ENCODE measurements at places on chromosomes 6 and 20.

DNA sequence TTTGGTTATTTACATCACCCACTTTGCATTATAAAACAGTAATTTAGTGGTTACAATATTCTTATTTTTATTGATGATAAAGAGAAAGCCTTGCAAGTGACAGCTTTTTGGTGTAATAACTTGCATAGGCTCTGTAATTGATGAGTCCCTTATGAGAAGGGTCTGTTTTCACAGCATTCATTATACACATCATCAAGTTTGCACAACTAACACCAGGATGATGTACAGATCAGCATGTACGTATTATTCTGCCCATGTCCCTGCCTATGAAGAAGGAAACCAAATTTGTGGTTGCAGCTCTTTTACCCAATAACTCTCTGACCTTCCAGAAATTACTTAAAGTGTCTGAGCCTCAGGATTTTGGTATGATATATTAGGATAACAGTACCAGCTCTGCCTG is 59.2 kb downstream of the CLVS2 start:
- no peak for DNase-seq

DNA sequence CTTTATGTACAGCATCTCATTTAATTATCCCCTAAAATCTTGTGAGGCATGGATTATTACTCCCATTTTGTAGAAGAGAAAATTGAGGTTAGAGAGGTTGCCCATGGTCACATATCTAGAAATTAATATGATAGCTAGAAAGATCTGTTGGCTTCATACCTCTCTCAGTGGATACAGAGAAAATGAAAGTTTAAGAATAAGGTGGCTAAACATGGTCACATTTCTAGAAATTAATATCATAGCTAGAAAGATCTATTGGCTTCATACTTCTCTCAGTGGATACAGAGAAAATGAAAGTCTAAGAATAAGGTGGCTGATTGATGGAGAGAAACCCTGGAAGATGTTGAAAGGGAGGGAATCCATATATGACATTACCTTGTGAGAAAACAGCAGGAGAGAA is 260.7 kb upstream of the MAN1A1 start:
- no peak for DNase-seq

DNA sequence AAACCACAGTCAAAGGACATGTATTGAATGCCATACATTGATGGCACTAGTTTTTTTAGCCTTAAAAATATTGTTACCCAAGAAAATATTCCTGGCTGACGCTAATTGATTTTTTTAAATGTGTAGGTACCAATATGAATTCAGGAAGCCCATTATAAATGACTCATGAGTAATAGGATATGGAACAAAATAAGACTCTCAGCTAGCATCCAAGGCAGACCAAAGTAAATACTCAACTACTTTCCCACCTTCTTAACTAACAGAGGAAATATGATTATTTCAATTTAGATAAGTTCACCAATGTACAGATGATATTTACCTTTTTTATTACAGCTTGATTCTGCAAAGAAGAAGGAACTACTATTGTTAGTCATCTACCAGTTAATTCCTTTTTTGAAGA is 43.2 kb upstream of the TXNDC5 start:
- no peak for DNase-seq

- no peak for DNase-seq
Measured at GRCh38 chr20:51360451-51361201, 181.9 kb downstream of the NFATC2 start.

DNA sequence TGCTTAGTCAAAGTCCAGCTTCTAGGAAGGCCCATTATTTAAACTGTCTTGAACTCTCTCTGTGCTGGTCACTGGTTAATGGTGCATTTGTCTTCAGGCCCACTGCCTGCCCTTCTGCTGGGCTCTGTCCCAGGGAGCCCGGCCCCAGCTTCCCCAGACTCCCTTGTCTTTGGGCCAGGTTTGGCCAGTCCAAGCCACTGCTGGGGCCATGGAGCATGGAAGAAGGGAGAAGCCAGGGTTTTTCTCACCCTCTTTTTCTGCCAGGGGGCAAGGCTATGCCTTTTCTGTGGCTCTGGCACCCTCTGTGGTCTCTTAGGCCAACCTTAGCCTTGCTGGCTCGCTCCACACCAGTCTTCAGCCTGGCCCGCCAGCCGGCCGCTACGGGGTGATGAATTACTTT is 390.0 kb upstream of the SULF2 start:
- DNase-seq = no peak

GRCh38 chr6:36701401-36701991 is 3.9 kb downstream of the RAB44 start:
- no peak for DNase-seq

GRCh38 chr6:35894776-35895175 is 26.1 kb downstream of the SRPK1 start:
- no peak for DNase-seq

- DNase-seq = no peak
Measured at GRCh38 chr6:43967719-43968091, 159.5 kb downstream of the MRPL14 start.

DNA sequence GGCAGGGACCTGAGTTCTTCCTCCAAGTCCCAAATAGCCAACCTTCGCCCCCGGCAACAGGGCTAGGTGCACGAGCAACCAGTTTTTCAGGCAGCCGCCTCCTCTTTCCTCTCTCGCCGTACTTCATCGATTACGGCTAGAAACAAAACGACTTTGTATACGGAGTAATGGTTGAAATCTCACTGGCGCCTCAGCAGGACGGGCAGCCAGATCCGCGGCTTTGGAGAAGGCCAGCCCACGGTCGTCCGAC is 333 bp upstream of the SMIM13 start:
- no peak for DNase-seq

GRCh38 chr20:45860560-45861220 is 3.3 kb downstream of the ZSWIM3 start:
- no peak for DNase-seq

DNA sequence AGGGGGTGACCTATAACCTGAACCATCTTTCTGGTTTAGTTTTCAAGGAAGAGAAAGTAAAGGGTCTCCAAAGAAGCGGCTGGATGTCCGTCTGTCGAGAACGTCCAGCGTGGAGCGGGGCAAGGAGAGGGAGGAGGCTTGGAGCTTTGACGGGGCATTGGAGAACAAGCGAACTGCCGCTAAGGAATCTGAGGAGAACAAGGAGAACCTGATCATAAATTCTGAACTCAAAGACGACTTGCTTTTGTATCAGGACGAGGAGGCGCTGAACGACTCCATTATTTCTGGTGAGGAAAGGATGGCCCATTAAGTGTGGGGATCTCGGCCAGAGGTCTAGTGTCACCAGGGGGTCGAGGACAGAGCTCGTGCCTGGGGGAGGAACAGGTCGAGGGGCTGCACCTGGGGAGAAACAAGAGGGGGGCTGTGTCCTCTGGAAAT is 159.2 kb downstream of the SYCP2 start:
- no peak for DNase-seq

- no peak for DNase-seq
Measured at GRCh38 chr6:112622036-112622435, 274.9 kb downstream of the RFPL4B start.

DNA sequence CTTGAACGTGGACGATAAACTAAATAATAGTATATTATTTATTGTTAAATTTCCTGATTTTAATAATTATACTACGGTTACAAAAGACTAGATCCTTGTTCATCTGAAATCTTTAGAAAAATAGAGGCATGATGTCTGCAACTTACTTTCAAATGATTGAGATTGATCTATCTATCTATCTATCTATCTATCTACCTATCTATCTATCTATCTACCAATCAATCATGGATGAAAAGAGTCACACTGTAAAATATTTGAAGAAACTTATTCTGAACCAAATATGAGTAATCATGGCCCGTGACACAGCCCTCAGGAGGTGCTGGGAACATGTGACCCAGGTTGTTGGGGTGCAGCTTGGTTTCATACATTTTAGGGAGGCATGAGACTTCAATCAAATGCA is 11.7 kb upstream of the BLCAP start:
- no peak for DNase-seq

GRCh38 chr6:53679446-53679933 is 13.9 kb upstream of the KLHL31 start:
- DNase-seq = no peak

GRCh38 chr20:22915512-22915911 is 119.6 kb upstream of the SSTR4 start:
- no peak for DNase-seq

- DNase-seq = no peak
Measured at GRCh38 chr6:123001540-123001939, 5.5 kb downstream of the CLVS2 start.

DNA sequence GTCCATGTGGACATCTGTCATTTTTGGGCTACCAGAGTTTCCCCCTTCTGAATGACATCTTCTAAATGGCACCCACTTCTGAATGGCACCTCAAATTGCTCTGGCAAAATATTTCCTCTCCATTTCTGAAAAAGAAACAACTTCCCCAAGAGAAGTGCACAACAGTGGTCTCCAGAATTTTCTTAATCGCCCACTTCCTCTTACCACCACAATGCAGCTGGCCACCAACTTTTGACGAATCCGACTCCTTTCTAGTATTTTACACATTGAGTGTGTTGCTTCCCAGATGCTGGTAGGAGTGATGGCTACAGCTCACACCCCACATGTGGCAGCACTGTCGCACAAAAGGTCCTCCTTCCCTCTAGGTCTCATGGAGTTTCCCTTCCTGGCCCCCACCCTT is 216.1 kb downstream of the FOXA2 start:
- DNase-seq = no peak

DNA sequence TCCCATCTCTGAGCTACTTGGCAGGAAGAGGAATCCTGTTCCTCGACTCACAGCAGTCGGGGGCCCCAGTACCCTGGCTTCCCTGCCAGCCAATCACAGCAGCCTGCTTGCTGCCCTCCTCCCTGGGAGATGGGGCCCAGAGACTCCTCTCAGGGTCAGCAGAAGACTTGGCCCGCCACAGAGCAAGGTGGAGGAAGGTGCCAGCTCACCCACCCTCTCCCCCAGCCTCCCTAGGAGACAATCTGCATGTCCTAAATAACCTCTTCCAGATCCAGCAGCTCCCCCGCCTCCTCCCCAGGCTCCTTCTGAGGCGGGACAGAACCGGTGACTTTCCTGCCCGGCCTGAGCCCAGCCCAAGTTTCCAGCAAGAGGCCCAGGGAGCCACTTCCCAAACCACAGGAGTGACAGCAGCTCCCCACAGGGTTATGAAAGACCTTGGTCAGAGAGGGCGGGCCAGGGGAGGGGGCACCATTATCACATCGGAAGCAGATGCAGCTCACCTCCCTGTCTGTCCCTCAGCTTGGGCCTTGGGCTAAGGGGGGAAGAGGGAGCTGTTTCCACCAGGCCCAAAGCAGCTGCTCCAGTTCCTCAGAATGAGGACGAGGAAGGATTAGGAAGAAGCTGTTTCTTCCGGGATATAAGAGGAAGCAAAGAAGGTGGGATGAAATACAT is 2.3 kb downstream of the CCND3 start:
- DNase-seq = no peak

DNA sequence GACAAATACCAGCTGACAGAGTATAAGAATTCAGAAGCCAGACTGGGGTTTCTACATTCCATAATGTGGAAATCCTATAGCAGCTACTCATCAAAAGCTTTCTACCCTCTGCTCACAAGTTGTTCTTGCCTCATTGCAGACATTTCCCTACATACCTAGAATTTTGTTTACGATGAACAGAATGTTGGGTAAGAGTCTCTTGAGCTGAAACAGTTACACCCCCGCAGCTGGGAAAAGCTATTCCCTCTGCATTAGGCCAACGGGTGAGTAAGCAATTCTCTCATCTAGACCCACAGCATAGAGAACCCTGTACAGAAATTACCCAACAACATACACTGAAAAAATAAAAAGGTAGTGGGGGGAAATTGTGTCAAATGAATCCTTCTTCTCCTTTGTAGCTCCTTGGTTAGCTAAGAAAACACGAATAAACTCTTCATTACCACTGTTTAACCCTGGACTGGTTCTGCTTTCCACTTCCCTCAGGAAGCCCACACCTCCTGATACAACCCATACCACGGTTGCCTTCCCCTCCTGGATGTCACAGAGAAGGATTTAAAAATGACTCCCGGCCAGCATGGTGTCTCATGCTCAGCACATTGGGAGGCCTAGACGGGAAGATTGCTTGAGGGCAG is 215.0 kb upstream of the SHLD1 start:
- no peak for DNase-seq

GRCh38 chr20:11711214-11711613 is 206.5 kb upstream of the BTBD3 start:
- DNase-seq = no peak

GRCh38 chr6:37982317-37982716 is 162.8 kb downstream of the ZFAND3 start:
- no peak for DNase-seq

DNA sequence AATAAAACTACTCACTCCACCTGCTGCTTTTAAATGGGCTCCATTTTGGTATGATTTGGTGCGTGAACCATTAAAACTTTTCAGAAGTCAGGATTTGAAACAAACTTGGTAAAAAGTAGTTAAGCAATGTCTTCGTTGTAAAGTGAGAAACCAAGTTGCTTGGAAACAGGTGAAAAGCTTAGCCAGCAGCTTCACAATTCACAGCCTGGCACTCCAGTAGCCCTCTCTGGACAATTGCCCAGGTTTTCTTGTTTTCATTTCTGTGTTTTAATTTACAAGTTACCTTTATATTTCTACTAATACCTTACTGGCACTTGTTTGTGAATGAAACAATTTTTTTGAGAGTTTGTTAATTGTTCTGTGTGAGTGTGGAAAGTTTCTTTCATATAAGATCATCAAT is 12.8 kb downstream of the NT5E start:
- DNase-seq = no peak

GRCh38 chr20:17993546-17993945 is 24.7 kb downstream of the MGME1 start:
- no peak for DNase-seq

DNA sequence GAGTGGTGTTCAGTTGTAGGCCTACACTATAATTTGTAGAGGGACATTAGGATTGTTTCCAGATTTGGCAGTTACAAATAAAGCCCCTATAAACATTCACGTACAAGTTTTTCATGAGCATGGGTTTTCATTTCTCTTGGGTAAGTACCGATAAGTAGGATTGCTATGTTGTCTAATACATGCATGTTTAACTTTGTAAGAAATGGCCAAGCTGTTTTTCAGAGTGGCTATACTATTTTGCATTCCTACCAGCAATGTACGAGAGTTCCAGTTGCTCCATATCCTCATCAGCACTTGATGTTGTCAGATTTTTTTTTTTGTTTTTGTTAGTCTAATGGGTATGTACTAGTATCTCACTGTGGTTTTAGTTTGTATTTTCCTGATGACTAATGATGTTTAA is 11.2 kb upstream of the APCDD1L start:
- DNase-seq = no peak

DNA sequence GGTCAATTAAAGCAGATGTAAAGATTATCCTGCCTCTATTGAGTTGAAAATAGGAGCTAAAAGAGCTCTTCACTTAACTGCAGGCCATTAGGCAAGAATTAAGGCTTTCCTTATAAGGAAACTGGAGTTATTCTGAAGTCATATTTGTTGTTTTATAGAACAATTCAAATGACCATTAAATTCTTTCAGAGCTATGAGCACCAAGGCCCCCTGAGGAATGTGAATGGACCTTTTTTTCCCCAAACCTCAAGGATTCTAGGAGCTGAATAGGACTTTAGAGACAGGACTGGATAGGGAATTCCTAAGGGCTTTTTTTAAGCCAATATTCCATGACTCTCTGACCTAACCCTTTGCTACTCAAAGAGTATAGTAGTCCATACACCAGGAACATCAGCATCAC is 565.7 kb upstream of the BTBD3 start:
- no peak for DNase-seq
